ENCODE measurements at places on chromosomes 4 and X. TPM values are rescaled to one million over a fixed set of nuclear protein-coding genes. Genes with fewer than 3 reads are reported as not detected.

DNA sequence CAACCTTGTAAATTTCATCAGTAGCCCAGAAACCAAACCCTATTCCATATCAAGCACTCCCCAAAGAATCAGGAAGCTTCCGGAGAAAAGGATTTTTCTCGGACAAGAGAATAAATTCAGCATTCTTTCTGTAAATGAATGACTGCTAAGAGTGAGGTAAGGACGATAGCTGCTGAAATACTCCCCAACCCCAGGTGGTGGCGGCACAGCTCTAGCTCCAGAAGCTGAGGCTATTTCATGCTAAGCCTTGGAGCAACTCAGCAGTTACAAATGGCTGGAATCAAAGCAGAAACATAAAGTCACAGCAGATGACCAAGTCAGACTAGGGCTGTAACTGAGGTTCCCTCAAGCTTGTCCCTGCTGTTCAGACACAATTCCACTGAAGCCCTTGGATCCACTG lies 13.9 kb upstream of the PCDH19 start:
- DNase-seq, result no peak

- DNase-seq, result no peak
Observed at GRCh38 chr4:110020139-110020538, 107.5 kb downstream of the EGF start.

DNA sequence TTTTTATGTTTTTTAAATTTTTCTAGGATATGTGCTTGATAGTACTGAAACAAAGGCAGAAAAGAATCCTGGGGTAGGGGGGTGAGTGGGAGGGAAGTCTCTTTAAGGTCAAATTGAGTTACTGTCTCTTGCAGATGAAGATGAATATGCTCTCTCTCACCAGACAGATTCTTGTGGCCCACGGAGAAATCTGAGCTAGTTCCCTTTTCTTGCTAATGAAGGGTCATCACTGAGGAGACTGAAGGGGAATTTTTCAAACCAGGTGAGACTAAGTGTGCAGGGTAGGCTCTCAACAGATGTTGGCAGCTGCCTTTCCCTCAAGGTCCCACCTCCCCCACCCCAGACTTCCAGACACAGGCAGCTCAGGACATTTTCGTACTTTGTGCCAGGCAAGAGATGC lies 21.5 kb downstream of the FAM9C start:
- no peak for DNase-seq

The ZNF157 gene
- 0.34 TPM for total RNA-seq

- DNase-seq, result no peak
Observed at GRCh38 chr4:57351731-57352130, 241.5 kb upstream of the IGFBP7 start.

The RIPPLY1 gene
- not detected for total RNA-seq

The C4orf17 gene
- not detected for total RNA-seq

- no peak for DNase-seq
Observed at GRCh38 chrX:95675011-95675410, 1009.6 kb upstream of the DIAPH2 start.

GRCh38 chr4:20252656-20253282 lies 1.1 kb downstream of the SLIT2 start:
- DNase-seq, result no peak

The ODAPH gene
- total RNA-seq, result 0.54 TPM

GRCh38 chr4:7530932-7531639 lies 96.4 kb upstream of the PSAPL1 start:
- no peak for DNase-seq

GRCh38 chr4:55008166-55009056 lies 117.0 kb downstream of the KDR start:
- no peak for DNase-seq

DNA sequence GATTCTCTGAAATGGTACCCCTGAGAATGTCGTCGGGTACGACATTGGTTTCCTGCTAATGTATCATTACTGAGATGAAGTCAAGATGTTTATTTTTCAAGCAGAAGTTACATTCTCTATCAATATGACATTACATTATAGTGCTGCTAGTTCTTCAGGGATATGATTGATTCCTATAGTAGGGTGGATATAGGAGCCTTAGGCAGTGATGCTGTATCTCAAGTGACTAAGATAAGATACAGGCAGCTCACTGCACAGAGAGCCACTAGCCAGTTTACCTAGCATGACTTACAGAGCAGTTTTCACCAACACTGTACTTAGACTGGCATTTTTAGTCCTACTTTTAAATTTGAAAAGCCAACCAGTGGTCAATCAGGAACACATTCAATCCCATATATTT lies 154.9 kb downstream of the FANCB start:
- no peak for DNase-seq

The DCAF8L2 gene
- total RNA-seq, result not detected

DNA sequence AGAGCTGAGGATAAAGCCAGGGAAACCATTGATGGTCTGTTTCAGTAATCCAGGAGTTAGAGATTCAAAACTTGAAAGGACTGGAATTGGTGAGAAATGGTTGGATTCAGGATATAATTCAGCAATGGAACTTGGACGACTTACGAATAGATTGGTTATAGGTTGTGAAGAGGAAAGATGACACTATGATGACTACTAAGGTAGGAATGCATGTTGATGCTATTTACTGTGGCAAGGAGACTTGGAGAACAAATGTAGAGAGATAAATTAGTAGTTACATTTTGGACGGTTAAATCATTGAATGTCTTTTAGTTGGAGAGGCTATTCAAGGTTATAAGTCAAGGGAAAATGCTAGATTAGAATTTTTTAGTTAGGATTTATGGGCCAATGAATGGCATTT lies 365.4 kb upstream of the TECRL start:
- no peak for DNase-seq

The ARAP2 gene
- total RNA-seq, result 54.9 TPM

DNA sequence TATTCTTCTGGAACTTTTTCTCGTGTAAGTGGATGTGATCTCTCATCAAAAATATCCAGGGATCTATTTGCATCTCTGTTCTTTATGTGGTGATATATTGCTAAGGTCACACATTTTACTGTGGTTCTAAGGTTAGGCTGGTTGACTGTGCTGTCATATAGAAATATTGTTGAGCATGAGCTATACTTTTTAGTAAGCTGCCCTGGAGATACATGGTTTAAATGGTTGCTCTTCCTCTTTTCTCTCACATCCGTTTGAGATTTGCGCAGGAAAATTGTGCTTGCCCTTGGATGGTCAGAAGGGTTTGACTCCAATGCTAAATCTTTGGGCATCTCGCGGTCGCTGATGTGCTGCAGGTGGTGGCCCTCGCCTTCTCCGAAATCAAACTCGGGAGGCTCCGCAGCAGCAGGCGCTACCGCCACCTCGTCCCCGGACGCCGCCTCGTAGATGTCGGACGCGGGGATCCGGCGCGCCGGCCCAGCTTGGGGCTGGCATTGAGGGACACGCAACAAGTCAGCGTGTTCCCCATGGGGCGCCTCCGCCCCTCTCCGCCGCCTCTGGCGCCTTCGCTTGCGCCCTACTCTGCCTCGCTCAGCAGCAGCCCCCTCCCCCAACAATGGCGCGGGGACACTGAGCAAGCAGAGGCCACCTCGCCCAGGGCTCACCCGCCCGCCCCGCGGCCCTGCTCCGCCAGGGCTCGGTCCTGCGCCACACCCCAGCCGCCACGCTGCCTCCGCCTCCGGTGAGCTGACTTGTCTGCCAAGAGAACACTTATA lies 154.5 kb downstream of the MSN start:
- peak; percentile 5 for DNase-seq

- no peak for DNase-seq
Observed at GRCh38 chrX:21962361-21962760, 21.9 kb downstream of the SMS start.

The SEL1L3 gene
- total RNA-seq, result 37.1 TPM

GRCh38 chr4:179563741-179564140 lies 2121.5 kb upstream of the AGA start:
- no peak for DNase-seq

- no peak for DNase-seq
Observed at GRCh38 chr4:114156371-114156770, 176.9 kb upstream of the ARSJ start.

GRCh38 chr4:67934628-67935027 lies 28.7 kb downstream of the TMPRSS11A start:
- no peak for DNase-seq

DNA sequence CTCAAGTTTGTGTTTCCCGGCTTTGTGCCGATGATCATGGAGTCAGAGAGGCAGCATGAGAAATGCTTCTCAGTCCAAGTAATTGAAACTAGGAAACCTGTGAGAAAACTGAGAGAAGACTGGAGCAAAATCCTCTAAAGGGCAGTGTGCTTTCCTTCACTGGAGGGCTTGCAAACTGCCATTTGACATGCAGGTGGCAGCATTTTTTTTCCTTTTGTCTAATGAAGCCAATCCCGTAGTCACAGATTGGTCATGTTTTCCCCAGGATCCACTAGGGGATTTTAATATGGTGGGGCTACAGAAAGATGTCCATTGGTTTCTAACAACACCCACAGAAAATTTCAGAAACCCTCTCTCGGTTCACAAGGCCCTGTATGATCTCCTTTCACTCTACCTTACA lies 117.4 kb upstream of the NUDT10 start:
- DNase-seq, result no peak

The FOXR2 gene
- total RNA-seq, result not detected

The TBC1D19 gene
- 4.7 TPM for total RNA-seq

- no peak for DNase-seq
Observed at GRCh38 chrX:54087661-54088060, 43.4 kb upstream of the PHF8 start.

The MAGEA10 gene
- not detected for total RNA-seq

The MRFAP1L1 gene
- total RNA-seq, result 51.7 TPM
